ENCODE measurements at places on chromosomes 2 and 18.

GRCh38 chr2:37993143-37993542, 68.1 kb downstream of the RMDN2 start:
- no peak for DNase-seq

GRCh38 chr18:47911877-47912276, 18.6 kb downstream of the SMAD2 start:
- no peak for DNase-seq

DNA sequence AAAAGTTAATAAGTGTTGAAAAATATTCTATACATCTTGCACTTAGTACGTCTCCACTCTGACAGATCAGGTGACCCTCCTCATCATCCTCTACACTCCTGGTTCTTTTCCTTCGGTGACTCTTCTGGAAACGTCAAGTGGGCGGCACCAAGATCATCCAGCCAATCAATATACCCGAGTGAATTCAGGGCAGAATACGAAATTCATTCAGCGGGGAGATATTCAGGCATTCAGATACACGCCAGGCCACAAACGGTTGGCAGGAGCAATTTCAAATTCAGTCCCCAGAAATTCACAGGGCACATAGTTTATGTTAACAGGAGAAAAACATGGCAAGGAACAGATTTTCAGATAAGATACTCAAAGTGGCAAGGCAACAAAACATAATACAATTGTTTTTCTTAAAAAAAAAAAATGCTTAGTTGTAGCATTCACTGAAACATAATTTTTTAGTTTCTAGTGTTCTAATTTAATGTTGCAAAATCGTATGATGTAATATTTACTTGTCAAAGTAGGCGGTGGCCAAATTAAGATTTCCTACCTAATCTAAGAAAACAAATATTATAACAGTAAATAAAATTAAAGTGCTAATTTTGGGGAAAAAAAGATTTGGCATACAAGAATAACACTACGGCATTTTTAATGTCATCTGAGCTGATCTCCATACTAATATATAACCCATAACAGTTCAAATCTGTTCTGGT, 4.2 kb downstream of the CLK1 start:
- DNase-seq, result no peak

- DNase-seq, result no peak
These were observed 17.8 kb upstream of the TMEM18 start for GRCh38 chr2:694906-695510.

DNA sequence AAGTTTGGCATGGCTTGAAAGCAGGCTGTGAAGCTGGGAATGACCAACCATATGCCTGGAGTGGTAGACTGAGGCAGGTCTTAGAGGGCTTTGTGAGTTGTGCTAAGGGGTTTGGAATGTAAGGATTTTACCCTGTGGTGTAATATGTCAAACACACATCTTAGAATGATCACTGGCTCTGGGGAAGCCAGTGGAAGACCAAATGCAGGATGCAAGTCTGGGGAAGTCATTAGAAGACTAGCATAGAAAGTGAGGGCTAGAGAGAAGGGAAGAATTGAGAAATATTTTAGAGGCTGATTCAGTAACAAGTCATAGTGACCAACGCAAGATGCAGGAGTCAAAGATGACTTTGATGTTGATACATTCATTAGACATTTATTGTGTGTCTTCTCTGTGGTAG, 3.5 kb upstream of the FHOD3 start:
- no peak for DNase-seq

DNA sequence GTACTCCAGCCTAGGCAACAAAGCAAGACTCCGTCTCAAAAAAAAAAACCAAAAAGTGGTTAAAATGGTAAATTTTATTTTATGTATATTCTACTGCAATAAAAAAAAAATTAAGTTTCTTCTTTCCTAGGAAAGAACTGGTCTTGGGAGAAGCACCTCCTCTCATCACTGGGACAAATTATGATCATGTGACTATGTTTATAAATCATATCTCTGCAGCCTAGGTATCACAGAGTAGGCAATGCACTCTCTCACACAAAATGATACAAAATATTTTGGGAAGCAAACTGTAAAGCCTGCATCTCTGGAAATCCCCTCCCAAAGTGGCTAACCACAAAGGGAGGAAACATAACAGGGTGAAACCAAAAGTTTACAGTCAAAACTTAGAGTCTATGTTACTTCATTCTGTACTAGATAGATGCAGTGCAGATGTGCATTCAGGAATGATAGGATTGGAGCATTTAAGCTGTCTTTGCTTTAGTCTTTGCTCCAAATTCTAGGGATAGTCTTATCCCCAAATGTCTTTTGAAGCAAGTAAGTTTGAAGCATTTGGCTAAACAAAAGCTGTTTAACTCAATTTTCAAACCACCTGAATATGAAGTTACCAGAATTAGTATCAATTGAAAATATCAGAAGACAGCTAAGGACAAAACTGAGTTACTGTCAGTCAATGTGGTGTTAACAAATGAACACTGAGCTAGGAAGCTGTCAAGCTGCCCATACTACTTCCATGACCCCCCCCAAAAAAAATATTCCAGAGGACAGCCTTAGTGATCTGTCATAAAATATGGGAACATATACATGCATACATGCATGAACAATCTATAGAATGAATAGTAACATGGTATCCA, 21.1 kb upstream of the MALT1 start:
- DNase-seq, result no peak

All from HS-27A (cell line).